ENCODE measurements at places on chromosomes 1 and 21. TPM values are rescaled to one million over a fixed set of nuclear protein-coding genes. Genes with fewer than 3 reads are reported as not detected.

Gene CFH
- 69.6 TPM for total RNA-seq

DNA sequence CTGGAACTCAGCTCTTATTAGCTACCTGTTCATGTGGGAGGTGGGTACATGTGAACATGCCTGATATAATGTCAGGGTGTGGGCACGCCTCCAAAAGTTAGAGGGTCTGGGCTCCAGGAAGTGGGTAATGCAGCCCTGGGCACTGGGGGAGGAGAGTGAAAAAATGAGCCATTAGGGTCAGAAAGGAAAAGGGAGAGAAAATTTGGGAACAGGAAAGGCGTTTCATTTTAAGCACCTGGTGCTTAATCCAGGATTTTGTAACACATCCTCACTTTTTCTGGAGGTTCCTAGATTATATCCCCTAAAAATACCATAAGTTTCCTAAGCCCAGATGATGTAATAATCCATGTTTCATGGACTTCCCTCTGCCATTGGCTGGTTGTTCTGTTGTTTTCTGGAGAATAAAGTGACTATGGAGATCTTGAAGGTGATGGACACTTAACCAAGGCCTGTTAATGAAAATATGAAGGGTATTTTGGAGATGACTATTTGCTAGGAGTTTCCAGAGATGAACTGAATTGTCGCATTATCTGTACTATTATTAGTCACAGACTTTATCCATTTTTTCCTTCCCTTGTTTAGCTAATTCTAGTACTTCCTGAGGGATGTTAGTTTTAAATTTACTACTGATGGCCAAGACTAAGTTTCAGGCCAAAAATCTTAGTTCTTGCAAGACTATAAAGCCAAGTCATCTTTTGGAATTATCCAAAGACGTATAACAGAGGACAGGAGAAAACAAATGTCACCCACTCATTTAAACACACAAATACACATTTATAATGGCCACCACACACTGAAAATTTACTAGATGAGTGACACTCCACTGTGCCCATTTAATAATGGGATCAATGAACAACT, 24.4 kb upstream of the TARBP1 start:
- no peak for DNase-seq

Gene SLC45A1
- total RNA-seq: 0.92 TPM

Gene EPS15
- total RNA-seq: 90.2 TPM

Gene FAM177B
- total RNA-seq: 0.56 TPM

DNA sequence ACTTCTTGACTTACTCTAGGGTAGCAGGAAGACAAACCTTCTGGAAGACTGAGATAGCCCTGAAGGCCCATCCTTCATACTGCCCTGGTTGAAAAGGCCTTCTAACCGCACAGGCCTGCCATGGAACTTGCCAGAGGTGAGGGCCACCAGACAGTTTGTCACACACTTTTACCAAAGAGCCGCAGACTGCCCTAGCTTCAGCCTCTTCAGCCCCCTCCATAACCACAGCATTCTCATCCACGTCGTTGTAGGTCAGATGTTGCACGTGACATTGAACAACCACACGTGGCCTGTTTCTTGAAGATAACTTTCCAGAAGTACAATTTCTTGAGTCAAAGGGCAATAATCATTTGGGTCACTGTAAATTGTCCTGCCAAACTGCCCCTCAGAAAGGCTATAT, 18.9 kb downstream of the ZNF362 start:
- no peak for DNase-seq

DNA sequence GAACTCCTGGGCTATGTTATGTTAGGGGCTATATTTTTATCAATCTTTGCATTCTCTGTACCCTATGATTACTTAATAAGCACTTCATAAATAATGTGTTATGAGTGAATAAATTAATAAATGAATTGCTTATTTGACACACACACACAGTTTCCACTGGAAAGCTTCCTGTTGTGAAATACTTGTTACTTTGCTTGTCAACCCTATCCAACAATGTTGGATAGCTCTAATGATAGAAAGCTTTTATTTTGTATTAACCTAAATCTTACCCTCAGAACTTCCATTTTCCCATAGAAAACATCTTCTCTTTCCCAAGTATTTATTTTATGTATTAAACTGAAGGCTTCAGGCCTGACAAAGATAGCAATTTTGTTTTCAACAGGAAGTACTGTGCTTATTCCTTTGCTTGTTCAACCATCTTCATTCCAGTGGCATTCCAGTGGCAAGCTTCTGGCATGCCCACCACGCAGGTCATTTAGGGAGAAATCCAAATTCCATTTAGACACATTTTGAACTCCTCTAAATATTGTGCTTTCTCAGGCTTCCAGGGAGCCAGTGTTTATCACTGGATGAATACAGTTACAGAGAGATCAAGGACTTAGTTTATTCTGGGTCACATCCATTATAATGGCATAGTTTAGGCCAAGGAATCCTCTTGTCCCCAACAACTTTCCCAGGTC, 134.4 kb downstream of the TGFB2 start:
- DNase-seq: no peak

Gene C1orf21
- total RNA-seq: 70.8 TPM

- DNase-seq: peak; percentile 83
Measured at GRCh38 chr1:24186993-24187790, at the start of gene IFNLR1. TSS of gene IFNLR1 (minus strand) at chr1:24187289. CDS start at chr1:24187248, 41 bp downstream.

GRCh38 chr1:19644395-19644680, 227 bp downstream of the NBL1 start:
- DNase-seq: no peak

Gene TFF1
- not detected for total RNA-seq

- no peak for DNase-seq
Measured at GRCh38 chr1:115059316-115059715, 29.7 kb downstream of the TSHB start.

Gene PRR9
- not detected for total RNA-seq

DNA sequence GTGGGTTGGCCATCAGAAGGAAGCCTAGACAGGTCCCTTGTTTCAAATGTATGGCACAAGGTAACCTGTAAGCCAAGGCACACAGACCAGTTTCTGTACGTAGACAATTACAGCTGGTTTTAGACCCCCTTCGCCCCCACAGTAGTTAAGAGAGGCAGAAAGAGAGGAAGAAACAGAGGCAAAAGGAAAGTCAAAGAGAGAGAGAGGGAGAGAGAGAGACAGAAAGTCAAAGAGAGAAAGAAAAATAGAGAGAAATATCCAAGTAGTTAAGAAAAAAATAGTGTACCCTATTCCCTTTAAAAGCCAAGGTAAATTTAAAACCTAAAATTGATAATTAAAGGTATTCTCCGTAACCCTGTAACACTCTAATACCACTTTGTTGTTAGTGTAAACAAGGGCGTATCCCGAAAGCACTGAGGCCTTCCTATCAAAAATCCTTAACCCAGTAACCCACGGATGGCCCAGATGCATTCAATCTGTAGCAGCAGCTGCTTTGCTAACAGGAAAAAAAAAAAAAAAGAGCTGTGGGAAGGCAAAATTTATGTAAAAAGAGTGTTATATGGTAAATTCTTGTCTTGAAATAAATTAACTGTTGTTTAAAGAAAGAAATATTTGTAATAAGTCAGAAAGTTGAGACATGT, 49.4 kb downstream of the ADCY10 start:
- DNase-seq: no peak

Gene AMY1C
- total RNA-seq: 35.3 TPM

DNA sequence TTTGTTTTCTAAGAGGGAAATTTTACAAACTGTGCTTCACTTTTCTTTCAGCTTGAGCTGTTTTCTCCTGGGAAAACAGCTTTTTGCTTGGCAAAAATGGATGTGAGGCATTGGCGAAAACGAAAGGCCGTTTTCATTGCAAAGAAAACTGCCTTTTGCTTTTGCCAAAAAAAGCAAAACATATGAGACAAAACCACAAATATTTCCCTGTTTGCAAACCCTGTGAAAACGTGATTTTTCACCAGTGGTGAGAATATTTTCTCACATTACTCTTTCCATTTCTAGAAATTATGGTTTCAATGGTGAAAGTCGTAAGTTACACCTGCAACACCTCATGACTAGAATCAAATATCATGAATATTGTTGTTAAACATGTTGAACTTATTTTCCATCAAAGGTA, 74.0 kb upstream of the ZBTB18 start:
- DNase-seq: no peak

Gene FAM72D
- total RNA-seq: 0.77 TPM

Gene COL11A1
- 0.56 TPM for total RNA-seq

DNA sequence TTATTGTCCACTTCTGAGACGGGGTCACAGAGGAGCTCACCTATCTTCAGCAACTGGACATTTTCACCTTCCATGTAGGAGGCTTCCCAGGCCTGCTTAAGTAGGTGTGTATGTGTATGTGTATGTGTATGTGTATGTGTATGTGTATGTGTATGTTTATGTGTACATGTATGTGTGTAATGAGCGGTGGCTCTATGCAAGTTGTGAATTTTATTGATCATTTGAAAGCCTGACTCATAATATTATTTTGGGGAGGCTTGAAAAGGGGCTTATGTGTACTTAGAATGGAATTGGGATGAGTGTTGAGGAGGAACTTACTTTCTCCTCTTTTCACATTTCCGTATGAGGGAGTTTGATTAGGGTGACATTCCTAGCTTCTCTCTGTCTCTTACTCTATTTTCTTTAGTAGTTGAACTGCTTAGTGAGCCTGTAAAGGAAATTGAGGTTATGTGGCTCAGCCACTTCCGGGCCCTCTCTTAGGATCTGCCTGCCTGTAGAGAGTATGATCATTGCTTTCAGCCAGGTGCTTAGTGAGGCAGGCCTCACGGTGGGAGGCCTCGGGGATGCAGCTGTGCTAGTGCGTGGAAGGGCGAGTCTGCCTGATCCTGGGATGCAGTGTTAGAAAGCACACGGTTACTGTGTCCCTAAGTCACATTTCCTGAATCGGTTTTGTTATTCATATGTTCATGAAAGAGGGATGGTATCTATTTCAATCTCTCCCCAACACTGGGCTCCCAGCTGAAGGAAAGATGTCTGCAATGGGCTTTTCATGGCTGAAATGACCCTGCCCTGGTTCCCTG, 61.0 kb downstream of the IER5 start:
- DNase-seq: no peak

Gene CLIC4
- 169 TPM for total RNA-seq

Gene FMO1
- total RNA-seq: 2.4 TPM

DNA sequence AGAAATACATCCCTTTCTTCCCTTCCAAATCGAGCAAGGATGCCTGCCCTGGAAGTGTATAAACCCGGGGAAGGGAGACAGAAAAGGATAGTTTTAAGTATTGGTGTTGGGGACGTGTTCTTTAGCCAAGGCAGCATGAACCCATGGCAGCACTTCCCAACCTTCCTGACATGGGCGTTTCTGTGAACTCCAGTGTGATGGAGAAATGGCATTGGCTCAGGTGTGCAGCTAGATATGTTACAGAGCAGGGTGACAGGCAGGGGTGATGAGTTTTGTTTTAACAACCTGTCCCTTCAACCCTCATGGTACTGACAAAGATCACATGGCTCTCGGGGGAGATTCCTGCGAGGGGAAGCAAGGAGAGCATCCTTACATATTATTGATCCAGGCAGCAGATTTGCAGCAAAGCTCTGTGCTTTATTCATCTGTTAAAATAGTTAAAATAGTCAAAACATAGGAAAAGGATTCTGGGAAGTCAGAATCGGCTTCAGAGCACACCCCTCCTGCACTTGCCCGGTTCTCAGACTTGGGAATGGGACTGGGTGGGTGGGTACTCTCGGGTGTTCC, 4.0 kb downstream of the MX1 start:
- DNase-seq: no peak

DNA sequence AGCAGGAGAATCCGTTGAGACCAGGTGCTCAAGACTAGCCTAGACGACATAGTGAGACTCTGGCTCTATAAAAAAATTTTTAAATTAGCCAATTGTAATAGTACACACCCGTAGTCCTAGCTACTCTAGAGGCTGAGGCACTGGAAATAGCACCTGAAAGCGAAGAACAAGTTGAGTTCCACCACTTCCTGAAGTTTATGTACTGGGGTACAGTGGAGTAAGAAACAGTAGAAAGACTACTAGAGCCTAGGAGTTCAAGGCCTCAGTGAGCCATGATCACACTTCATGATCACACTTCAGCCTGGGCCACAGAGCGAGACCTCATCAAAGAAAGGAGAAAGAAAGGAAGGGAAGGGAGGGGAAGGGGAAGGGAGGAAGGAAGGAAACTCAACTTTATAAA, 19.8 kb downstream of the RSBN1 start:
- no peak for DNase-seq

DNA sequence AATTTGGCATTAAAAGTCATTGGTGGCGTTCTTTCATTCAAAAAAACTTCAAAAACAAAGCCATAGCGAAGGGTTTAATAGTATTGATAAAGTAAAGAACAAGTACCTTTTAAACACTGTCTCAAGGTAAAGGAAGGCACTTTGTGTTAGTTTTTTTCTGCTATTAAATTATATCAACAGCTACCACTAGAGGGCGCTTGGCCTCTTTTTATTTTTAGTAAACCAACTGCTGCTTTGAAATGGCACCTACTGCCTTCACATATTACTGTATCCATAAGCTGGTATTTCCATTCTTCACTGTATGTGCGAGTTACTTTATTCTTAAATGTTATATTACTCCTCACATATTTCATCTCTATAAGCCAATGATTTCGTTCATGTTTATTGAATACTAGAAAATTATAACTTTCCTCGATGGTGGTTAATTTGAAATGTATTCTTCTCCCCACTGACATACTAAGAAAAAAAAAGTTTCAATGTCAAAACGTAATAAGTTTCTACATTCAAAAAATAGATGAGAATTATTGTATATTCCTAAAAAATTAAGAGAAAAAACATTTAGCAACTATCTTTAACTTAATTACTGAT, 125.7 kb upstream of the CXADR start:
- no peak for DNase-seq

- DNase-seq: no peak
Measured at GRCh38 chr1:116760487-116760886, 6.3 kb downstream of the CD2 start.

GRCh38 chr1:7278045-7278444, 492.8 kb downstream of the CAMTA1 start:
- DNase-seq: no peak

GRCh38 chr1:225999912-226000337, 782 bp upstream of the SDE2 start:
- DNase-seq: no peak

Gene PTPRC
- 214 TPM for total RNA-seq

DNA sequence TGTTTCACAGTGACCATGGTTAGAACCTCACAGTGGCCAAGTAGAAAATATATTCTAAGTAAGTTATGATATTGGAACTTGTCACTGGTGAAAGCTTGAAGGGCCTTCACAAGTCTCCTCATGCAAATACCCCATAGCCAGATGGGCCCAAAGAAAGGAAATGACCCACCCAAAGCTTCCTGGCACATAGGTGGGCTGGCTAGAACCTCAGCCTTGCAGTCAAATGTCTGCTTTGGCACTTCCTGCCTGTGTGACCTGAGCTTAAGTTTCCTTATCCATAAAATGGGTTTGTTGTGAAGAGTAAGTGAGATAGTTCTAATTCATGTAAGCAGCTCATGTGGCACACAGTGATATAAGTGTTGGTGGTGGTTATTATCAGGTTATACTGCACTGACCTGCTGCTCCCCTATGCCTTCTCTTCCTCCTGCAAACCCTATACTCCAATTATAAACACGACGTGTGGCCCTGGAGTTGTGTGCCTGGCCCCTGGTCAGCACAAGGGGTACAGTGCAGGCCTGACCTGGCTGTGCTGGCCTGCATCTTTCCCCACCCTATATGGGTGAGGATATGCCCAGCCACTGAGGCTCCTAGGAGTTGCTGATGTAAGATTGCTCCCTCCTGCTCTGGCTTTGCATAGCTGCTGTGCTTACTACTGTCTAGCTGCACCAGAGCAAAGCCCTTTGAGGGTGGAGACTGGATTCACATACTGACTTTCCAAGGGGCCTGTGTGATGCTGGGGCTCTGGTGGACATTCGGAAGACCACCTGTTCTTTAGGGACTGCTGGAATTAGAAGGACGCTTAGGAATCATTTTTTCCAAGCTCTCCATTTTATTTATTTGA, 4.7 kb upstream of the SLFNL1 start:
- no peak for DNase-seq

Gene TMEM39B
- 15.3 TPM for total RNA-seq
